Activated CD4-positive, alpha-beta T cell treated with anti-CD3 and anti-CD28 coated beads, Interleukin-2, amount 10 ng/mL, durations not matched to agents 7 days and 5 days (primary cell): ENCODE measurements at places on chromosomes 5 and 9.

DNA sequence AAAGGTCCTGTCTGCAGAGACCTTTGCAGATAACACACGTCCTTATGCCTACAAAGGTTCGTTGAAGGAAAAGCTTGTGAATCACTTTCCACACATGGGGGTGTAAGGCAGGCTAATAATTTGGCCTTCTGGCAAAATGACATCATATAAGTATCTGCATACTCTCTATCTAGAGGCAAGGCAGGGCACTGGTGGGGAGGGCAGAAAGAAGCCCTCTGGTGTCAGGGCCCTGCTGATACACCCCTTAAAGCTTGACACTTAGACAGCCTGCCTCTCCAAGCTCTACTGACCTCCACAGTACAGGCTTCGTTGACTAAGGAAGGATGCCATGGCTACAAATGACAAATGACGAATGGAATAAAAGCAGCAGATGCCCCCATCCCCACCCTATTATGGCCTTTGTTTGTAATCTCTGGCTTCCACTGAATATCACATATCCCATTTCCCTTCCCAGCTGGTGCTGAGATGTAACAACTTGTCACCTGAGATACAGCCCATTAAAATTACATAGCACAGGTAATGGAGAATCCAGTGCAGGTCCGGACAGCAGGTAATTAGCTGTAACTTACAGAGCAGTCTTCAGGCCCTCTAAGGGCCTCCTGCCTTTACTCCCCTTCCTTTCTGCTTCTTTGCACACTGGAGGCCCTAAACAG is 76.9 kb upstream of the IFNK start:
- no peak for DNase-seq
- H3K4me1 ChIP-seq: no peaks in the 10 kb centered on the region
- no peak overlapping the region for H3K4me3 ChIP-seq
- H3K27me3 ChIP-seq: no peaks in the 10 kb centered on the region

DNA sequence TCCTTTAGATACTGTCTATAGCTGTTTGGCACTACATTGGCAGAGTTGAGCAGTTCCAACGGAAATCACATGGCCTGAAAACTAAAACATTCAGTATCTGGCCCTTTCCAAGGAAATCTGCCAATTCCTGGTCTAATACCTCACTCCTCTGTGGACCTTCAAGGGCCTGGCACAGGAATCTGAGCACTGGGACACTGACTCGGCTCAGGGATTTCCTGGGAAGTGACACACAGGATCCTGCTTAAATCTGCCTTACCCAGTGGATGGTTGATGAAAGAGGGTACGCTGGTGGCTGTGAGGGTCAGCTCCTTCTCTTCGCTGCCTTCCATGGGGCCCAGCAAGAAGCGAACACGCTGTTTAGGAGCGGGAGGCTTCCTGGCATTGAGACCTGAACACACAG is 904 bp downstream of the TRUB2 start:
- peak overlapping the region; percentile 95 for H3K27ac ChIP-seq
- H3K36me3 ChIP-seq: peaks cover 6% of the 10 kb centered on the region
- H3K4me3 ChIP-seq: peak overlapping the region; percentile 96
- no peaks in the 10 kb centered on the region for H3K27me3 ChIP-seq
- H3K4me1 ChIP-seq: peaks cover 30% of the 10 kb centered on the region

DNA sequence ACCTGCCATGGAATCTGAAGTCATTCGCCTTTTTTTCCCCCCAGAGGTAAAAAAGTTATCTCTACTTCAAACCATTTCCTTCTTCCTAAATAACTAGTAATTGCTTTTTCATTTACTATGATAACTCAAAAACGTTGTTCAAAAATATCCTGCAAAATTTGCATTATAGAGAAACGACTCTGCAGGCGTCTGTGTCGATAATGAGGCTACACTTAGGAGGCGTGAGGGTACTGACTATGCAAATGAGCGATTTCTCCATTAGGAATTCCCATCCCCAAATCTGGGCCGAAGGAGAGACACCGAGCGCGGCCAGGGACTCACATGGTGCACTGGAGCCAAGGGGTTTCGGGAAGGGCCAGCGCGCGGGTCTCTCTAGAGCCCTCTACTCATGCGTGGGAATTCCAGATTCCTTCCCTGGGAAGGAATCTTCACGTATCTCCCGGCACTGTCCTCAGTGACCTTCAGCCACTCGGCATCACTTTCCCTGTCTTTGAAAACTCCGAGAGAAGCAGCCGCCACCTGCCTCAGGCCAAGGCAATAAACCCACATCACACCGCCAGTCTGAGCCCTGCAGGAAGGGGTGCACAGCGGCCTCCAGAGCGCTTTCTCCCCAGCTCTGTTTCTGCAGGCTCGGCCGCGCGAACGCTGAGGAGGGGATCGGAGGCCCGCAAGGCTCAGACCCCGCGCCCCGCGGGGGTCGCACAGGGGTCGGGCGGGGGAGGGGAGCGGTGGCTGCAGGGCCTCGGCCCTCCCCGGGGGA is 718 bp upstream of the DENND4C start:
- H3K27me3 ChIP-seq: no peaks in the 10 kb centered on the region
- H3K4me3 ChIP-seq: no peak overlapping the region
- no peaks in the 10 kb centered on the region for H3K36me3 ChIP-seq

DNA sequence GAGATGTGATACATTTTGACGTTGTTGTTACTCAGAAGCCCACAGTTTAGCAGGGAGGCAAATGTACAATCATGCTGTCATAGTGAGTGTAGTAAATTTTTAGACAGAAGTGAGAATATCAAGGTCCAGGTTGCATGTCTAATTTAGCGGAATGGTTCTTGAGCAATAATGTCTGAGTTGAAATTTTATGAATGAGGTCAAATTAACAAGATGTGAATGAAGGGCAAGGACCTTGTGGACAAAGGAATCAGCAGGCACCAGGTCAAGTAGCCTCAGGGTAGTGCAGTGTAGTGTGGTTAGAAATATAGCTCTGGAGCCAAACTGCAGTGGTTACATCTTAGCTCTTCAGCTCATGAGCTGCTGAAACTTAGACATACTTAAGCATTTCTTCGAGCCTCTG is 36.2 kb downstream of the TNFSF8 start:
- no peak for DNase-seq
- no peaks in the 10 kb centered on the region for H3K27me3 ChIP-seq
- peak overlapping the region; percentile 22 for H3K27ac ChIP-seq
- H3K4me3 ChIP-seq: no peak overlapping the region

GRCh38 chr9:137969685-137970084 is 92.1 kb downstream of the CACNA1B start:
- H3K4me3 ChIP-seq: no peak overlapping the region
- H3K4me1 ChIP-seq: no peaks in the 10 kb centered on the region
- DNase-seq: no peak
- H3K36me3 ChIP-seq: no peaks in the 10 kb centered on the region
- H3K27ac ChIP-seq: no peak overlapping the region
- H3K27me3 ChIP-seq: no peaks in the 10 kb centered on the region

DNA sequence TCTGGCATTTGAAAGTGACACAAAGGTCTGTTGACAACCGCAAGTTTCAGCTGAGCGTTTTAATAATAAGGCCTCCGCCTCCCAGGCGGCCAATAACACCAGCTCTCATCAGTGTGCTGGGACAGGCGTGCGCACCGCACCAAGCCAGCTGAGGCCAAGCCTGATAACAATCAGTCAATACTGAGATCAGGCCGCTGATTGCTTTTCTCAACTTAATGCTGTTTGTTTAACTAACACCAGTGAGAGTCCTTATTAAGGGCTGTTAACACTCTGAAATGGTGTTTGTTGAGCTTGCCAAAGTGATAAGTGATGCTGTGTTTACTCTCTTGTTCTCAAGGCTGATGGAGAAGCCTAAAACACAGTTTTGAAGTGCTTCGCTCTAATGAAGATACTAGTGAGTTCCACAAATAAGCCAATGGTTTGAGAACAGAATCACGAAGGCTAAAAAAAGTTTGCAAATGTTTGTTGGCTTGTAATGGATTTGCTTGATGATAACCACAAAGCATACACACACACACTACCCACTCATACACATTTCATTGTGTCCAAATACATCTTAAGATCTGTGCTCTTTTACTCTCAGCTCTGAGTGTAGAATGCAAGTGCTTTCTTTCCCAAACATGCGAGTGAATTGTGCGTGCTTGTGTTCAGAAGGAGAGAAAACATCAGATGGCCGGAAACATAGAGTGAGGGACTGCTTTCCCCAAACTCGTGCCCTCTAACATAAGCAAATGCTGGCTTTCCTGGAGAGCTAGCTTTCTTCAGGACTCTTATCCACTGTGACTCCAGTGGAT is 330.4 kb upstream of the KLF4 start:
- DNase-seq: no peak
- no peak overlapping the region for H3K27ac ChIP-seq
- H3K27me3 ChIP-seq: no peaks in the 10 kb centered on the region
- H3K36me3 ChIP-seq: no peaks in the 10 kb centered on the region
- no peak overlapping the region for H3K4me3 ChIP-seq

DNA sequence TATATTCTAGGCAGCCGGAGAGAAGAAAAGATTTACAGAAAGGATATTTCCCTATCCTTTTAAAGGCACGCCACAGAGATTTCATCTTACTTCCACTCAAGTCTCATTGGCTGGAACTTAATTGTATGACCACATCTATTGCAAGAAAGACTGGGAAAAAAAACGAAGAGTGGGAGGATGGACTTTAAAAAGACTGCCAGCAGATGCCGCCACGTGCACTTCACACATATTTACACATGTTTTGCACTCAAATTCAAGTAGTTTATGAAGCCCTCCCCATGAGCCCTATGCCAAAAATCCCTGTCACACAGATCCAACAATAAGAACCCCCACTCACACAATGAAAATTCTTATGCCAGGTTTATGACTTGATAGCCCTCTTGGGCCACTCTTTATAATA is 138.5 kb upstream of the TYRP1 start:
- no peak overlapping the region for H3K27ac ChIP-seq
- no peaks in the 10 kb centered on the region for H3K4me1 ChIP-seq
- no peaks in the 10 kb centered on the region for H3K36me3 ChIP-seq
